ENCODE measurements at places on chromosomes 1 and 21.

DNA sequence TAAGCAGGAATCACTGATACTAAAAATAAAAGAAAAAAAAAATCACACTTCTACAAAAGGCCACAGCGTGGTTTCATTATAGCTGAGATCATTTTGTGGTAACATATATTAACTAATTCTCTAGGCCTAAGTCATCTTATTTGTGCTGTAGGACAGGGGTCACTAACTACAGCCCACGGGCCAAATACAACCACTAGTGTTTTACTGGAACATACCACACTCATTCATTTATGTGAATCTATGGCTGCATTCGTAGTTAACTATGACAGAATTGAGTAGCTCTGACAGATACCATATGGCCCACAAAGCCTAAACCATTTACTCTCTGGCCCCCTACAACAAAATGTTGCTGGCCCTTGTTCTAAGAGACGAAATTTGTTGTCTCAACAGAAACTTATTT, 224.4 kb downstream of the VAV3 start:
- no peak for DNase-seq

- DNase-seq: no peak
These were observed 9.7 kb downstream of the CA6 start for GRCh38 chr1:8955406-8955805.

DNA sequence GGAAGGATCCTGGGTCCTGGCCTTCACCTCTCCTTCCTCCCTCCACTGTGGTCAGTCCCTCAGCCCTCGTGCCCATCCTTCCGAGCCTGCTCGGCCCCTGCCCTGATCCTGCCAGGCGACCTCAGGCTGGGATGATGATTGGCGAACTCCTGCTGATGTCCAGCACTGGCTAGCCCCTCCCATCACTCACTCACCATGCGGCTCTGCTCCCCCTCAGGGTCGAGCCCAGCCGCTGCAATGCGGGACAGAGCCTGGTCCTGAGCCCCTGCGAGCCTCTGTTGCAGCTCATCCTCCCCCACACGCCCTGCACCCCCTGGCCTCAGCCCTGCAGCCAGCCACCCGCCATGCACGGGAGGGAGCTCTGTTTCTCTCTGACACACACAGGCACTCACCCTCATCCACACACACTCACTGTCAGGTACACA, 100.2 kb downstream of the DMRTB1 start:
- no peak for DNase-seq

DNA sequence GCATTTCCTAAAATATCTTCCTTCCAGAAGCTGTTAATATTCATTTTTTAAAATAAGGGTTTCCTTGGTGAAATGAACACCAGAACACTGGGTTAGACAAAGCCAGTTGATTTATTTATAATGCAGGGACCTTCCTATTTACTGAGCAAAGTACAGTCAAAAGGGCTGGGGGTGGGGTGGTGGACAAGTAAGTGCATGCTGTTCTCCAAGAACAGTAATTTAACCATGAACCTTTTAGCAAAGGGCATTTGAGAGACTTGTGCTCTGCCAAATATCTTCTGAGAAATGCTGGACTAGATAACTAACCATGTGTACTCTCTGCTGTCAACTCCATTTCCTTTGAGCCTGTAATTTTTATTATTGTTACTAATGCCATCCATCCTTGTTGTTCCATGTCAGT, 100.2 kb downstream of the OMA1 start:
- no peak for DNase-seq

DNA sequence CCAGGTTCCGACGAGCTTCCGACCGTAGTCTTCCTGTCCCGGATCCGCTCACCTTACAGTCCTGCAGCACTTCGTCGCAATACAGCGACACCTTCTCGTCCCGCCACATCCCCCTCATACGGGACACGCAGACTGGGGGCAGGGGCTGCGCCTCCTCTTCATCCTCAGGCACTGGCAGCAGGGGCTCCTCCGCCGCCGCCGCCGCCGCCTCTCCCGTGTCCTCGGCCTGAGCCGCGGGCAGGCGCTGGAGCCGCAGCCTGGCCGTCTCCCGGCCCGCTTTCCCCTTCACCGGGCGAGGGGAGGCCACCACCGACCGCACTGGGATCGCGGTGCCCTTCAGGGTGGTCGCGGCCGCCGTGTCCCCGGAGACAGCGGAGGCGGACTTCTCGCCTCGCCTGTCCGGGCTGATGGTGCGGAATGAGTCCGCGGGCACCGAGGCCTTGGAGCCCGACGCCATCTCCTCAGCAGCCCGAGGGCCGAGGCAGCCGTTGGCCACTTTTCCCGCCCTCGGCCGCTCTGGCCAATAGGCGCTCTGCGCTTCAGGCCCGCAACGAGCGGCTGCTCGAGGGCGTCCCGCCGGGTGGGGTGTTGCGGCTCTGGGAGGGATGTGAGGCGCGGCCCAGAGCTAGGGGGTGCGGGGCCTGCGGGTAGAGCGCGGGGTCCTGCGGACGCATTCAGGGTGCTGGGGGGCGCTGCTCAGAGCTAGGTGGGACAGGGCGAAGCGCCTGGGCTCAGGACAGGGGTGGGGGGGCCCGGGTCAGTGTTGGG, at the start of gene SHCBP1L:
TSS of gene SHCBP1L (minus strand) at position 490 of the 768 bp plus-strand sequence. CDS start at position 457, 33 bp downstream.
- no peak for DNase-seq

- no peak for DNase-seq
These were observed 37.1 kb upstream of the KANK4 start for GRCh38 chr1:62356257-62356835.

DNA sequence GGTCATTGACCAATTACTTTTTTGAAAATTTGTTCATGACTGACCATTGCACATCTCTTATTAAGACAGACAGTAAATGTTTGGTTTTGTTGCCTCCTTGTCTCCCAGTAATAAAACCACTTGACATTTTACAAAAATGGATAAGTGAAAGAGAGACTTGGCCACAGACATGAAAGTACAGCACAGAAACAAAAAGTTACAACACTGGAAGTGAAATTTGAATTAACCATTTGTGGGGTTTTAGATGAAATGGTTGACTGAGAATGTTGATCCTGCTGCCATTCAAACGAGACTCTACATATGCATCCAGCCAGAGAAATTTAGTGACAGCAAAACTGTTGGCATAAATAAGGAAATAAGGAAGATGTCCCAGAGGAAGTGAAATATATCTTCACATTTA, 79.3 kb upstream of the B3GALT2 start:
- no peak for DNase-seq

GRCh38 chr21:39218082-39218409, 34.8 kb upstream of the PSMG1 start:
- no peak for DNase-seq

GRCh38 chr1:66468722-66469121, 65.2 kb upstream of the SGIP1 start:
- no peak for DNase-seq

- no peak for DNase-seq
These were observed 89.3 kb downstream of the SIM2 start for GRCh38 chr21:36788120-36788638.

DNA sequence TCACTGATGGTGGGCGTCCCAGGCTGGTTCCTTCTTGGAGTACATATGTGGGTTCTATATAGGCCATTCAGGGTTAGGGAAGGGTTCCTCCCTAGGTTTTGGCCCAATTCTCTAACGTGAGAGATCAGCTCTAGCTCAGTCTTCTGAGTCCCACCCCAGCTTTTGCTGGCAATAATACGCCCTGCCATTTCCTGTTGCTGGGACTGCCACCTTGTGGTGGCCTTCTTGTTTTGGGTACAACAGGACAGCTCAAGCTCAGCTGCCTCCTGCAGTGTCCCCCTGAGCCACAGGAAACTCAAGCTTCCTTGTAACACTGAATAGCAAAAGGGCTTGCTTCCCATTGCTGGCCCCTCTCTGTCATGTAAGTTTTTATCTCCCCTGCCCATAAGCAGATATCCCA, 77.8 kb downstream of the BACH1 start:
- peak; percentile 61 for DNase-seq

DNA sequence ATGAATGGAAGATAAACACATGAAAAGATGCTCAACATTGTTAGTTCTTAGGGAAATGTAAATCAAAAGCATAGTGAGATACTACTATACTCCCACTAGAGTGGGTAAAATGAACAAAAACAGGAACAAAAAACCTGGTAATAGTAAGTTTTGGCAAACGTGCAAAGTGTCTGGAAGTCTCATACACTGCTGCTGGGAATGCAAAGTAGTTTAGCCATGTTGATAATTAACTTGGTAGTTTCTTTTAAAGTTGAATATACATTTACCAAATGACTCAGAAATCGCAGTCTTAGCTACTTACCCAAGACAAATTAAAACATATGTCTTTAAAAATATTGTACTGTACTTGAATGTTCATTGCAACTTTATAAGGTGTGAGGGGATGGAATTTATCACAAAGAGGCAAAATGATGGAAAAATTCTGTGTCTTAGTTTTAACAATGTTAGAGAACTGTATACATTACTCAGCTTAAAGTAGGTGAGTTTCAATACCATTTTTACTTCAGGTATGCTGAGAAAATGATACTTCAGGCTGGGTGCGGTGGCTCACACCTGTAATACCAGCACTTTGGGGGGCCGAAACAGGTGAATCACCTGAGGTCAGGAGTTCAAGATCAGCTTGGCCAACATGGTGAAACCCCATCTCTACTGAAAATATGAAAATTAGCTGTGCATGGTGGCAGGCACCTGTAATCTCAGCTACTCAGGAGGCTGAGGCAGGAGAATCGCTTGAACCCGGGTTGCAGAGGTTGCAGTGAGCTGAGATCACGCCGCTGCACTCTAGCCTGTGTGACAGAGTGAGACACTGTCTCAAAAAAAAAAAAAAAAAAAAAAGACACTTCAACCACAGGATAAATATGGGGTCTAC, 102.3 kb downstream of the PDE4B start:
- DNase-seq: no peak
